ENCODE measurements at places on chromosomes 2 and 18. TPM values are rescaled to one million over a fixed set of nuclear protein-coding genes. Genes with fewer than 3 reads are reported as not detected.

Gene ADCYAP1
- total RNA-seq: not detected

Gene CRYBA2
- total RNA-seq: not detected

Gene CNTNAP5
- total RNA-seq: not detected

Gene NABP1
- total RNA-seq: 25.9 TPM

Gene APLF
- 6.4 TPM for total RNA-seq

Gene DYTN
- total RNA-seq: not detected

Gene KIF5C
- total RNA-seq: 1.4 TPM

Gene VWA3B
- total RNA-seq: not detected

Gene MYOM1
- 0.26 TPM for total RNA-seq

Gene SH2D6
- total RNA-seq: 0.66 TPM

Gene SERPINB11
- not detected for total RNA-seq

Gene TOGARAM2
- not detected for total RNA-seq

Gene CCDC148
- 0.13 TPM for total RNA-seq

Gene LRRC30
- not detected for total RNA-seq

Gene LINC00305
- total RNA-seq: not detected

Gene CSRNP3
- 0.32 TPM for total RNA-seq

Gene TBR1
- total RNA-seq: not detected

Gene SRD5A2
- total RNA-seq: not detected
